Left forelimb (tissue), 1 donor: ENCODE measurements at places on chromosomes 6 and 20.

- no peak for DNase-seq
Measured at GRCh38 chr6:38750968-38751615, 36.0 kb downstream of the DNAH8 start.

GRCh38 chr6:70872469-70872868 lies 84.4 kb downstream of the B3GAT2 start:
- DNase-seq, result no peak

DNA sequence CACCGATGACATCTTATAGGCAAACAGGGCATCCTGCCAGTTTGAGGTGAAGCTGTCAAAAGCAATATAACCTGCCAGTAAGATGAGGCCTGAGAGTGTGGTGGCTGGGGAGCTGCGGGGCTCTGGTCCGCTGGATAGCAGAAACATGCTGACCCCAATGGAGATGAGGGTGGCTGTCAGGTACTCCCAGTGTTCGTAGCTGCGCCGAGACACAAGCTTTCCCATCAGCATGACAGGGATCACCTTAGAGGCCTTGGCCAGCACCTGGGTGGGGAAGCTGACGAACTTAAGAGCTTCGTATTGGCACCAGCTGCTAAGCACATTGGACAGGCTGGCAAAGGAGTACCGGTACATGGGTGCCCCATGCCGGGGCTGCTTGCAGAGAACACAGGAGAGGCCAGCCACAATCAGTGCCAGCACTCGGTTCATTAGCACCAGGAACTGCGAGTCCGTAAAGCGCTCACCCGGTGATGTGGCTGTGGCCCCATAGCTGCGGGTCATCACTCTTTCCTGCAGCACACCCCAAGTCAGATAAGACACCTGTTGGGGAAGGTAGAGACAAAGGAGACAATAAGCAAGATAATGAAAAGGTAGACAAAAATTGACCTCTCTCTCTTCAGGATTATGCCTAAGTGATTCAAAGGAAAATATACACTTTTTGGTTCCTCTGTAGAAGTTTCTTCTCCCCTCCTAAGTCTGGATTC lies 2.1 kb downstream of the SLC35B2 start:
- DNase-seq, result no peak

DNA sequence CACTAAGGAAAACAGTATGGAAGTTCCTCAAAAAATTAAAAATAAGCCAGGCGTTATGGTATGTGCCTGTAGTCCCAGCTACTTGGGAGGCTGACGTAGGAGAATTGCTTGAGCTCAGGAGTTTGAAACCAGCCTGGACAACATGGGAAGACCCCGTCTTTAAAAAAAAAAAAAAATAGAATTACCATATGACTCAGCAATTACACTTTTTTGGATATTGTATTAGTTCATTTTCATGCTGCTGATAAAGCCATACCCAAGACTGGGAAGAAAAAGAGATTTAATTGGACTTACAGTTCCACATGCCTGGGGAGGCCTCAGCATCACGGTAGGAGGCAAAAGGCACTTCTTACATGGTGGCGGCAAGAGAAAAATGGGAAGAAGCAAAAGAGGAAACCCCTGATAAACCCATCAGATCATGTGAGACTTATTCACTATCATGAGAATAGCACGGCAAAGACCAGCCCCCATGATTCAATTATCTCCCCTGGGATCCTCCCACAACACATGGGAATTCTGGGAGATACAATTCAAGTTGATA lies 10.8 kb upstream of the SMIM29 start:
- no peak for DNase-seq

GRCh38 chr6:72783666-72784065 lies 161.8 kb downstream of the KCNQ5 start:
- no peak for DNase-seq

DNA sequence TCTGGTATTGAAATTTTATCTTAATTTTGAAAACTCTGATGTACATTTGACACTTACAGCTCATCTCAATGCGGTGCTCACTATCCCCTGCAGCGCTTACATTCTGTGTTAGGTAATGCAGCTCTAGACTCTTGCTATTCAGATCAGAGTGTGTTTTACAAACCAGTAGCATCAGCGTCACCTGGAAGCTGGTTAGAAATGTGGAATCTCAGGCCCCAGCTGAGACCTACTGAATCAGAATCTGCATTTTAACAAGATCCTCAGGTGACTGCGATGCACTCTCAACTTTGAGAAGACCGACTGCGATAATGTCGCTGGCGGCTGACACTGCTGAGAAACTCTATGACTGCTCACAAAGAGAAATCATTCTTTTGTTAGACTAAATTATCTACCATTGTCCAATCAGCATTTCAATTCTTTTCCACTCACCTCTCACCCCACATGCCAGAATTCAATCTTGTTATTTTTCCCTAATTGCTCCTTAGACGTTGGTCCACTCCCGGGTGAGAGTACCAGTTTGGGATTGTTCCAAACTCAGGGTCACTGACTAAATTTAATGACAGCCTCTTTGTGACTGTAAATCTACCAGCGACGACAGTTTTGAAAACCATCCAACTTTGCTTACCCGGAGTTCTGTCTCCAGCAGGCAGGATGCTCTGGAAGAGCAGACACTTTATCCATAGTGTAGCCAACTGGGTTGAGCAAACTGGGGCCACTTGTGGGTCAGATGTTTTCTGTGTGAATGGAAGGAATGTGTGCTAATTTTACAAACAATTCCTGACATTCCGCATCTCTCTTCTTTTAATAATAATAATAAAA lies 140.1 kb upstream of the BTBD3 start:
- no peak for DNase-seq

DNA sequence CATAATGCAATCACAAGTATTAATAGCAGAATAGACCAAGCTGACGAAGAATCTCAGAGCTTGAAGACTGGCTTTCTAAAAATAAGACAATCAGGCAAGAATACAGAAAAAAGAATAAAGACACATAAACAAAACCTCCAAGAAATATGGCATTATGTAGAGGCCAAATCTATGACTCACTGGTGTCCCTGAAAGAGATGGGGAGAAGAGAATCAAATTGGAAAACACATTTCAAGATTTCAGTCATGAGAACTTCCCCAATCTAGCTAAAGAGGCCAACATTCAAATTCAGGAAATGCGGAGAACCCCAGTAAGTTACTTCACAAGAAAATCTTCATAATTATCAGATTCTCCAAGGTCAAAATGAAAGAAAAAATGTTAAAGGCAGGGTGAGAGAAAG lies 69.0 kb upstream of the PDE7B start:
- no peak for DNase-seq

DNA sequence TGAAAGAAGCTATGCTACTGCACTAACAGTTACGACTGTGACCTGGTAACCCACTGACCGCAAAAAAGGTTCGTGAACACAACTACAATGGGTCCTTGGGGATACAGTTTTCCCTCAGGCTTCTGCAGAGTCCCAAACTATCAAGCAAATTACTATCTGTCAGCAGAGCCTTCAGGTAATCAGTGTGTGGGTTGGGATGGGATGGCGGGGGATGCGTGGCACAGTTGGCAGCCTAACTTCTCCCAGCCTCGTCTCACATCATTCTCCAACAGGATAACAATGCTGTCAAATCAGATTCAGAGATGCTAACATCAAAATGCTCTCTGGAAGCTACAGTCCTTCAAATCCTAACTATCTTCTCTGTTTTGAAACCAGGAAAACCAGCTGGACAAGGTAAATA lies 102.3 kb downstream of the EPM2A start:
- DNase-seq, result no peak

- DNase-seq, result no peak
Measured at GRCh38 chr6:80667006-80667405, 560.5 kb downstream of the BCKDHB start.

DNA sequence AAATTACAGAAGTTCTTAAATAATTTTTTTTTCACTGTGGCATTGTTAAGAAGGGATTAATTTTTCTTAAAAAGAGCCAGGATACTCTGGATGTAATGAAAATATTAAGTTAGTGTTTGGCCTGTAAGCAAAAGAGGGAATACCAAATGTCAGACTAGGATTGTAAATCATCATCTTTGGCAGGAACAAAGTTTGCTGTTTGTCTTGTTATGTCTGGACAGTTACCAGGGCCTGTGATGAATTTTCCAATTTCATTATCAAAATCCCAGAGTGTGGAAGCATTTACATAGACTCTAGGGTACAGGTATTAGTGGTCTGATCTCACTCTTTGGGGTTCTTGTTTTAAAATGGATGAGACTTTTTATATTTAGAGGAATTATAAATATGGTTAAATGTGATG lies 26.1 kb downstream of the CEP57L1 start:
- DNase-seq, result no peak

DNA sequence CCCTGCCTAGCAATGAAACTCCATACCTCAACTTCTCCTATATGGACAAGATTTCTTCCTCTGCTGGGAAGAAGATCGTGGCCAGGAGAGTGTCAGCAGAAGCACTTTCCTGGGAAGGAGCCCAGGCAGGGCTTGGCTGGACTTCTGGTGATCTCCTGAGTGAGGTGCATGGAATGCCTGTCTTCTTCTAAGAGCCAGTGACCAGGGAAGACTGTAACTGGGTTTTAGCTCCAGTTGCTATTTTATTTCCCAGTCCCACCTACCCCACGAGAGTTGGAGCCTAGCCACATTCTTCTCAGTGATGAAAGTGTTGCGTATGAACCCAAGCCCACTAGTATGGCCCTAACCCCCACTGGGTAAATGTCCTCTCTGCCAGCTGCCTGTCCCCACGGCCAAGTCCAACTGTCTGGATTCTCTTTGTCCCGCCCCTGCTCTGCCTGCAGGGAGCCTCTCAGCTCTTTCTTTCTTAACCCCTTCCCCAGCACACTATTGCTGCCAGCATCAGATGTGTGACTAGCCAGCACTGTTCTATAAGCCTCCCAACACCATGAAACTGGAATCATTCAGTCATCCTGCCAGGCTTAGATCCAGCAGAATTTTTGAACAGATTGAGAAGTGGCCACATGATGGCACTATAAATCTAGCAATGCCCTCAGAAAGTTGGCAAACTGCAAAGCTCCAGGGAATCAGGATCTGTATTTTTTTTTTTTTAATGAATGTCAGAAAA lies 69.8 kb upstream of the FAM184A start:
- DNase-seq, result no peak

DNA sequence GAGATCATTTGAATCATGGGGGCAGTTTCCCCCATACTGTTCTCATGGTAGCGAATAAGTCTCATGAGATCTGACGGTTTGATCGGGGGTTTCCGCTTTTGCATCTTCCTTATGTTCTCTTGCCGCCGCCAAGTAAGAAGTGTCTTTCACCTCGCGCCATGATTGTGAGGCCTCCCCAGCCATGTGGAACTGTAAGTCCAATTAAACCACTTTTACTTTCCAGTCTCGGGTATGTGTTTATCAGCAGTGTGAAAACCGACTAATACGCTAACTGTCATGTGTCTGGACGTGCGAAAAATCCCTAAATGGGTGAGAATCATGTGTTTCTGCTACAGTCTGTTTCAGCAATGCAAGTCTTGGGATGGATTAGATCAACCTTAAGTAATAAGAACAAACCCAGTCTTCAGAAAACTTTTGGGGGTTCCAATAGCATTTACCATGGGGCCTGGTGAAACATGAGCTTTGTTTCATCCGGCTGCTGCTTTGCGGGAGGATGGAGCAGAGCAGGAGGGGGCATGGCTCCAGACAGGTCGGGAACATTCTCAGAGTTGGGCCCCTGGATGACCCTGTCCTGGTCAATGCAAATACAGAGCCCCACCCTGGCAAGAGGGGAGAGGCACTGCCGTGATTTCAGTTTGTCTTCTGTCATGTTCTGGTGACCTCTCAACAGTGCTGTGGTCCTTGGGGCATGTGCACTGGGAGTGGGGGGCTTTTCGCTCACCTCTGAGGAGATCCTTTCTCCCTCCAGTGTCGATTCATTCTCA lies 41.5 kb downstream of the CTCFL start:
- DNase-seq, result no peak

DNA sequence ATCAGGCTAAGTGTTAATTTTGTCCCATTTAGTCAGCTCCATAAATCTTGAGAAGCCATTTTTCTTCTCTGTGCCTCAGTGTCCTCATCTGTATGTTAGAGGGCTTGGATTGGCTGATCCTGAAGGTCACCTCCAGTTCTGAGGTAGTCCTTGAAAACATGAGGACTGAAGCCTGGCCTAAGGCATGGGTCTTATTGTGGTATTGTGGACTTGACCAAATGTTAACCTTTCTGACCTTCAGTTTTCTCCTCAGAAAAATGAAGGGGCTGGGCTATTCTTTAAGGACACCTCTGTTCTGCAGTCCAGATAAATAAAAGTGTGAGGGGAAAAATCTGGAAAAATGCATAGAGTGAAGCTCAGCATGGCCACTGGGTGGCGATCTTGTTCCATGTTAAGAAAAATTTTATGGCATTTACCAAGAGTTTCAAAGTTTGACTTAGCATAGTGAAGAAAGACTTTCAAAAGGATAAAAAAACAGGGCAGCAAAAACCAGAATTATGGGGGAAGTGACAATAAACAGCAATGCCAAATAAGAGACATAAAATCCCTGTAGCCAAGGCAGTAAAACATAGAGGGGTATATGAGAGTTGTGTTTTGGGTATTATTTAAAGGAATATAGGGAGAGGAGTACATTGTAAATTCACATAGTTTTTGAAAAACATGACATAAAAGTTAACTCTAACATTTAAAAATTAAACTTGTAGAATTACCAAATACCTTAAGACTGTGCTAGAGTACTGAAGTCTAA lies 13.2 kb upstream of the TFB1M start:
- DNase-seq, result no peak

DNA sequence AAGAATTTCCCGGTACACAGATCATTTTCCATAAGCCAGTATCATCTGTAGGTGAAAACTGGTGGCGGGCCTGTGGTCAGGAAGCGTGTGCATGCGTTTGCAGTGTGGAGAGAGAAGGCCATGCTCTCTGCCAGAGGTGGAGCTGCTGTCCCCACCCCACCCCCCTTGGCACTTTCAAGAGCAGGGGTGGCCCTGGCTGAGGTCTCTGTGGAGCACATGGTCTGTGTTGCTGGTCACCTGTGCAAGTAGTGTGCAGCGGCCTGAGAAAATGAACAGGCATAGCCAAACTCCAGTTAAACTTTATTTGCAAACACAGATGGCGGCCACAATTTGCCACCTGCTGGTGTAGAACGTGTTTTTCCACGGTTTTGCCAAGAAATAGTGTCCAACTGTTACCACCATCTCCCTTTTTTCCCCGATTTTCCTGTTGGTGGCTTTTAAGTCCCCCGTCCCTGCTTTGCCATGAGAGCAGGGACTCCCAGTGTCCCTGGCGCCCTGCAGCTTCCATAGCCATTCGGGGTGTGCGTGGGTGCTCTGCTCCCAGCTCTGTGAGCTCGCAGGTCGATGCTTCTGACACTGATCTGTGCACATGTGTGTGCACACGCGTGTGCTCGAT lies 2.5 kb downstream of the ADRM1 start:
- no peak for DNase-seq
